ENCODE measurements at places on chromosomes 2 and 18.

GRCh38 chr2:161166538-161167409 is 6.5 kb downstream of the TANK start:
- no peak for DNase-seq

GRCh38 chr2:189159717-189160116 is 19.8 kb downstream of the COL5A2 start:
- no peak for DNase-seq

- DNase-seq = peak; percentile 31
Observed at GRCh38 chr18:12879840-12880540, 4.0 kb downstream of the PTPN2 start.

DNA sequence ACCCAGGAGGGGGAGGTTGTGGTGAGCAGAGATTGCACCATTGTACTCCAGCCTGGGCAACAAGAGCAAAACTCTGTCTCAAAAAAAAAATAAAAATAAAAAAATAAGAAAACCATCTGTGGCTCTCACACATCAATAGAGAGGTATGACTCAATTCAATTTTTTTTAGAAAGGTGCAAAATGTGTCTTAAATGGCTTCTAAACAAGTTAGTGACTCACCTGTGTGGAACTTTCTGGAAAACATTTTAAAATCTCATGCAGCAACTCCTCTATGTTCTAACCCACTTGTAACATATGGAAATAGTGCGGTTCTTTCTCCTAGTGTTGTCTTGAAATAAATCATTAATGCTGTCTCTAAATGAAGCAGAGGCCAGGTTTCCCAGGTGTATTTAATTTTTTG is 10.7 kb upstream of the SULT1C4 start:
- DNase-seq = no peak

- DNase-seq = no peak
Observed at GRCh38 chr18:27711382-27711781, 465.5 kb downstream of the CDH2 start.

DNA sequence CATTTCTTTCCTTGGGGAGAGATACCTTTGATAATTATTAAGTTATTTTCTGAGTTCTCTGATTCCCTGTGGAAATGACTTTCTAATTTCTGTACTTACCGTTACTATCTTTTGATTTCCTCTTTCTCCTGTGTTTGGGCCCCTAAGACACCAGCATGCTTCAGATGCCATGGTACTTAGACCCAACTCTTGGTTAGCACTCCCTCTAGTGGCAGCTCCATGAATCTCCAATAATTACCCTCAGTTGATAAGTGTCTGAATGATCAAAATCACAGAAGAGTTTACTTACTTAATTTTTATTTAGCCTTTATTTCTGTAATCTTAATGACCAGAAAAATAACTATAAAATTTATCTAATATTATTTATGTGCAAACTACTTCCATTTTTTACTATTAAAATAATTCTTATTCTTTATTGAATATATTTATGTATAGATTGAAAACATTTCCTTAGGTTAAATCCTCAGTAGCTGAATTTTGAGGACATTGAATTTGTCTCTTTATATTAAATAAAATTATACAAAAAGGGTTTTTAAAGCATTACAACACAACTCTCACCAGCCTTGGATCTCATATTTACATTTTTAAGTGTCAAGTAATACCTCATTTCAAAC is 300.4 kb downstream of the KCNS3 start:
- peak; percentile 88 for DNase-seq

DNA sequence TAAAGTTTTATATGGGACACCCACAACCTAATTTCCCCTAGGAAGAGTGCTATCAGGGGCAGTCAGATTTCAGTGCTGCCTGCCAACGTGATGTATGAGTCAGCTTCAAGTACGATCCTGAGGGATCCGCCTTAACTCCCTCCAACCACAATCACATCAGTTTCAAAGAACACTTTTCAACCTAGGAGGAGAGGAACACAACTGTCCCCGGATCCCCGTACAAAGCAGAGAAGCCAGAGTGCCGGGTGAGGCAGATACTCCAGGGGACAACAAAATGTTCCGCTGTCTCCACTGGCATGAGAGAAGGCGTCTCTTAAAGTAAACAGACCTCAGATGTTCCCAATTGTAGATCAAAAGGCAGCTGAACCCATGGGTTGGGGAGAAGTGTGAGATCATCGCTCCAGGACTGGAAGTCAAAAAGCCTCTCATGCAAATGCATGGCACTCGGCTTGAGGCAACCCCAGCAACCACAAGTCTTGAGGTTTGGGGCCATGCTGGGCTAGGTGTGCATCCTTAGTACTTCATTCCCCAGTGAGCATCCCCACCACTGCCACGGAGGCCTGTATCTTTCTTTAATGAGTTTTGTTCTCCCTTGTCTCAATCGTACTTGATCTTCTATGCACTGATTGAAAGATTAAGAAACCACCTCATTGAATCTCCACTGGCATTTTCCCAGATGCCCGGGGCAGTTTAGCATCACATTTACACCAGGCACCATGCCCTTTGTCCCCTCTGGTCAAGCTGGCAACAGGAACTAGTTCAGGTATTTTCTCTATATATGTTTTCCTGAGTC is 91.0 kb upstream of the CCBE1 start:
- no peak for DNase-seq

DNA sequence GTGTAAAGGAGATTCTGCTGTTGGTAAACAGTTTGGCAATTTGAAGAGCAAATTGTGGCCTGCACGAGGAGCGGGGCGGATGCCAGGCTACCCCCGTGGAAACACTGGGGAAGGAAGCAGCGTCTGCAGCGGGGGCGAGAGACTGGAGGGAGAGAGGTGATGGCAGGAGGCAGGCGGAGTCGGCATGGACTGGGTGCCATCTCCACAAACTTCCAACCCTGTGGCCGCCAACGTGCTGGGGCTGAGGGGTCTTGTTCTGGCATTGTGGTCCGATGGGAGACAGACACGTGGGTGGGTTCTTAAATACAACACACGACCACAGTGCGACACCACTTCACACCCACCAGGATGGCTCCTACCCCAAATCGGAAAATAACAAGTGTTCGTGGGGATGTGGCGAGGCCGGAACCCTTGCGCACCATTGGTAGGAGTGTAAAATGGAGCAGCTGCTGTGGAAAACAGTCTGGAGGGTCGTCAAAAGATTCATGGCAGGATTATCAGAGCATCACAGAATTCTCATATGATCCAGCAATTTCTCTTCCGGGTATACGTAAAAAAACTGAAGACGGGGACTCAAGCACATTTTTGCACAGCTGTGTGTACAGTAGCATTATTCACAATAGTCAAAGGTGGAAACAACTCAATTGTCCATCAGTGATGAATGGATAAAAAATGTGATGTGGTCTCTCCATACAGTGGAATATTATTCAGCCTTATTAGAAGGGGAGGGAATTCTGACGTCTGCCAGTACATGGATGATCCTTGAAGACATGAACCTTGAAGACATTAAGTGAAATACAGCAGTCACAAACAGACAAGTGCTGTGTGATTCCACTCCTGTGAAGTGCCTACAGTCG is 82.4 kb upstream of the HPCAL1 start:
- no peak for DNase-seq

- peak; percentile 89 for DNase-seq
Observed at GRCh38 chr2:127157651-127158485, 50.9 kb upstream of the BIN1 start.

DNA sequence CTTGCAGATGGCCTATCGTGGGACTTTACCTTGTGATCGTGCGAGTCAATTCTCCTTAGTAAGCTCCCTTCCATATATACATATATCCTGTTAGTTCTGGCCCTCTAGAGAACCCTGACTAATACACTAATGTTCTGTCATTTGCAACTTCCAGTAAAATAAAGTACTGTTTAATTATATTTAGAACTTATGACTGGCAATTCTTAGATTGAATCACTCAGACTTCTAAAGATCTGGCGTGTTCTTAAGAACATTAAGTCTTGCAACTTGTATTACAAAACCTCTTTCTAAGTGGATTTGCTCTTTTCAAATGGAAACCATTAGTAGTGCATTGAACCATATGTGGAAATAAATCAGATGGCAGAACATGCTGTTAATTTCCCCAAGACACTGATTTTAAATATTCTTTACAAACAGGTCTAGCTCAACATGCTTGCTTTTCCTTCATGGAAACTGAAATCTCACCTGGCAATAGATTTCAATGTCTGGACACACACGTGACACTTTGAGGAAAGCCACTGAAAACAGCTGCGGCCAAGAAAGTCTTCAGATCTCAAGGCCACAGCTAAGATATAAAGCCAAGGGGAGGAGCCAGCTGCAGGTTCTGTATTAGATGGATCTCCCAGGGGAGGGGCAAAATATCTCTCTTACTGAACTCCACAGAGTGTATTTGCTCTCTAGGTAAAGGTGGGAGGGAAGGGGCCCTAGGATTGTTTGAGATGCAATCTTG is 50.6 kb downstream of the PMAIP1 start:
- DNase-seq = no peak

- DNase-seq = no peak
Observed at GRCh38 chr2:128166746-128167353, 75.8 kb downstream of the UGGT1 start.

- peak; percentile 53 for DNase-seq
Observed at GRCh38 chr2:54724560-54725342, 1.3 kb downstream of the EML6 start.

DNA sequence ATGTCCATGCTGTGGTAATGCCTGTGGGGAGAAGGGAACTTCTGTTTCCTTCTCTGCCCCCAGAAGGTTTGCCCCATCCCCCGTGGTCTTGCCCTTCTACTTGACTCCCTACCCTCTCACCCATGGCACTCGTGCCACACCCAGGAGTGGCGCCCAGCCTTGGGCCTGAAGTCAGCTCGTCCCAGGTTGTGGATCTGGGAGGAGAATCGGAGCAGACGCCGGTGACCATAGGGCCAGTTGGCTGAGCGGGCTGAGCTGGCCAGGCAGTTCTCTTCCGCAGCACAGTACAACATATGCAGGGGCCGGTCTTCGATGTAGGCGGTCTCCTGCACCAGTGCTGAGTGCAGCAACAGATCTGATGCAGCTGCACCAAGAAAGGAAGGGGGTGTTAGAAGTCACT is 4.7 kb downstream of the HTRA2 start:
- DNase-seq = no peak

- DNase-seq = peak; percentile 56
Observed at GRCh38 chr18:77054606-77055428, 77.8 kb downstream of the MBP start.

- no peak for DNase-seq
Observed at GRCh38 chr2:241358470-241358869, 2.4 kb downstream of the FARP2 start.

GRCh38 chr2:74415762-74416395 is 5.5 kb downstream of the C2orf81 start:
- peak; percentile 91 for DNase-seq

- DNase-seq = no peak
Observed at GRCh38 chr2:227351639-227352038, 26.6 kb downstream of the MFF start.

GRCh38 chr2:39571111-39571731 is 94.5 kb upstream of the TMEM178A start:
- DNase-seq = no peak

- no peak for DNase-seq
Observed at GRCh38 chr18:52311331-52311730, 28.7 kb upstream of the DCC start.

GRCh38 chr2:191746346-191747169 is 68.6 kb downstream of the NABP1 start:
- no peak for DNase-seq

GRCh38 chr2:197814526-197814925 is 10.1 kb downstream of the PLCL1 start:
- no peak for DNase-seq

- DNase-seq = no peak
Observed at GRCh38 chr2:174606336-174606735, 8.7 kb upstream of the WIPF1 start.

DNA sequence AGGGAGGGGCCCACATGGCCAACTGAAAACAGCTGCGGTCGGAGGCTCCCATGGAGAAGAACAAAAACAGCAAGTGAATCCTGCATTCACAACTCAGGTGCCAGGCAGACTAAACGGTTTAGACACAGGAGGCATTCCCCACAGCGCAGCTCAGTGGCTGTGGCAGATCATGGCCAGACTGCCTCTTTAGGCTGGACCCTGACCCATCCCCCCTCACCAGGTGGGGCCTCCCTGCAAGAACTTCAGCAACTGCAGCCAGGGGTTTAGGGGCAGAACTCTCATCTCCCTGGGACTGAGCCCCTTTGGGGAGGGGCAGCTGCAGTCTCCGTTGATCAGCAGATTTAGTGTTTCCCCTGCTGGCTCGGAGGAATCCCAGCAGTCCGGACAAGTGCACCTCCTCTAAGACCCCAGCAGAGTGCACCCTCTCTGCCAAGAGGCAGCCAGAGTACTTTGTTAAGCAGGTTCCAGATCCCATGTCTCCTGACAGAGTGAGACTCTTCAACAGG is 346.7 kb downstream of the SS18 start:
- DNase-seq = peak; percentile 79

- no peak for DNase-seq
Observed at GRCh38 chr18:75097491-75098225, 111.3 kb downstream of the PTGR3 start.

GRCh38 chr2:197286805-197287595 is 23.6 kb downstream of the ANKRD44 start:
- no peak for DNase-seq

GRCh38 chr18:75170022-75170789 is 38.7 kb downstream of the PTGR3 start:
- peak; percentile 21 for DNase-seq

DNA sequence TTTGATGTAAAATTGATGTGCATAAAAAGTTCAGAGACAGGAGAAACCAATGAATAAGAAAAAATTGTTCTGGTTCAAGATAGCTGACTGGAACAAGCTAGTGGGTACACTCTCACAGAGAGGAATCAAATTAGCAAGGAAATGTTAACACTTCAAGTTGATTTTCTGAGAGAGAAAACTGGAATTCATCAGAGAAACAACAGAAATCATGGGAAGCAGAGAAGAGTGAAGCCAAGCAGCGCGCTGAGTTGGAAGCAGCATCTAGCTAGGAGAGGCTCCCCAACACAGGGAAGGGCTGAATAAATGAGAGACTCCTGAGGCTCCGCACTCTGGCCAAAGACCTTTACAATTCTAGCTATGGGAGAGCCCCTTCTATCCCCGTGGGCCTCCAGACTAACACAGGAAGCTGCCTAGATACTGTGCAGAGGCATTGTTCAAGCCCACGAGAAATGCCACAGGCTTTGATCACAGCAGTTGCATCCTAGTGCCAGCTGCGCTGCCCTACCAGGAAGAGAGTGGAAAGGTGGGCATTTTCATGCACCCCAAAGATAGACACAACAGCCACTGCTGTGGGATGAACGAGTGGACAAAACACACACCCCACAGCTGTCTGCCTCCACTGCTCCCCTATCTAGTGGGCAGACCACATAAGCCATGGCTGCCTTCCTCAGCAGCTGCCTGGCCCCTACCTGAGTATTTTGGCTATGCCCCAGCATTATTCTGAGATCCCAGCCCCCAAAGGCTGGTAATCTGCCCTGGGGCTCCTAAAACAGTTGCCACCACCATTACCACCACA is 136.7 kb downstream of the FSIP2 start:
- DNase-seq = no peak
